ENCODE measurements at places on chromosomes 5 and 9.

DNA sequence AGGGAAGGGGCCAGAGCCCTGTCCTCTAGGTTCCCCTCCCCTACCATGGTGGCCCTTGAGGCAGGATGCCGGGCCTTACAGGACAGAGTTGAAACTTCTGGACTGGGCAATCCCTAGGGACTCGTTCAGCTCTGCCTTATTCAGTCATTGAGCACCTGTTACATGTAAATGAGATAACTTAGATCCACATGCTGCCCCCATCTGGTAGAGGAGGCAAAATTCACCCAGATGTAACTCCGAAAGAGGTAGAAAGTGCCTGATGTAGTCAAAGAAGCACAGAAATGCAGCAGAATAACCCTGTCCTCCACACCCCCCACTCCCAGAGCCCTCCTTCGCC lies 1.5 kb downstream of the GGTA1 start:
- DNase-seq = no peak

DNA sequence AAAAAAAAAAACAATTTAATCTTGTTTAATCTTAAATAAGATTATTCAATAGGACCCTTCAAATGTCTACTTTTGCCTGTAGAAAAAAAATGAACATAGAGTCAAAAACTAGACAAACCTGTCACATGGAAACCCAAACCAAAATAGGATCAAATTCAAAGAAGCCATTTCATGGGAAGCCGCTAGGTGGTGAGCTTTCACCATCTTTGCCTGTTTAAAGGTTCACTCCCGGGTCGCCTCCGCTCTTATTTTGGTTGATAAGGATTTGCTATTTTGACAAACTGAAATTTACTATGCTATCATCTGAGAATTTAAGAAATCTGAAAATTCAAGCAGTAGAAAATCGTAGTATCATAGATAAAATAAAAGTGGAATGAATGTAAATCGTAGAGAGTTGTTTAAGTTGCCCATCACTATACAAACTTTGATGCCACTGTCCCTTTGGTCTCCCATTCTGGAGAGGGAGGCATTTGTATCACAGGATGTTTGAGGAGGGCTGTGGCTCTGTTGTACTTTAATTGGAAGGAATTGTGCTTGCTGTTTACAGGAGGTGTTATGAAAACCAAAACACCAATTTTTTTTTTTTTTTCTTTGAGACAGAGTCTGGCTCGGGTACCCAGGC lies 43.5 kb upstream of the DNAH5 start:
- DNase-seq = no peak

DNA sequence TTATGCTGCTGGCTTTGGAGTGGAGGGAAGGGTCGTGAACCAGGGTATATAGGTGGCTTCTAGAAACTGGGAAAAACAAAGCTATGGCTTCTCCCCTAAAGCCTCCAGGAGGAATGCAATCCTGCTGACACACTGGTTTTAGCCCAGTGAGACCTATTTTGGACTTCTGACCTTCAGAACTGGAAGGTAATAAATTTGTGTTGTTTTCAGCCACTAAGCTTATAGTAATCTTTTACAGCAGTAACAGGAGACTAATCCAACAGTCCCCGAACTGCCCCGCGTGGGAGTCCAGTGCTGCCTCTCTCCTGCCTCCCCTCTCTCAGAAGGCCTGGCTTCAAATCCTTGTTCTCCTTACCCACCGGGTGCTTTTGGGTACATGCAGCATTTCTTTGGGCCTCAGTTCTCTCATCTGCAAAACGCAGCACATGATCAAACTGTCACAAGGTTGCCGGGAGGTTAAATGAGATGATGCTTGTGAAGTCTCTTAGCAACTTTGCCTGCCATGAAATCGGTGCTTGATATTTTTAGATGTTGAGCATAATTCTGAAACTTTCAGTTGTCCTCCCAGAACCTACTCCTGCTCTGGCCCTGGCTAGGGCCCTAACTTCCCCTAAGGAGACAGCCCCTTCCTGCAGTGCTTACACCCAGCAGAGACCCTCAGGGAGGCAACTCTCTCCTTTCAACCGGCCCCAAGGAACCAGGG lies 127.3 kb upstream of the BOD1 start:
- no peak for DNase-seq

GRCh38 chr9:89888677-89889076 lies 283.9 kb downstream of the GADD45G start:
- DNase-seq = no peak

- no peak for DNase-seq
Measured at GRCh38 chr5:44331471-44332050, 57.7 kb downstream of the FGF10 start.

- no peak for DNase-seq
Measured at GRCh38 chr9:134937566-134938345, 20.0 kb upstream of the FCN1 start.

DNA sequence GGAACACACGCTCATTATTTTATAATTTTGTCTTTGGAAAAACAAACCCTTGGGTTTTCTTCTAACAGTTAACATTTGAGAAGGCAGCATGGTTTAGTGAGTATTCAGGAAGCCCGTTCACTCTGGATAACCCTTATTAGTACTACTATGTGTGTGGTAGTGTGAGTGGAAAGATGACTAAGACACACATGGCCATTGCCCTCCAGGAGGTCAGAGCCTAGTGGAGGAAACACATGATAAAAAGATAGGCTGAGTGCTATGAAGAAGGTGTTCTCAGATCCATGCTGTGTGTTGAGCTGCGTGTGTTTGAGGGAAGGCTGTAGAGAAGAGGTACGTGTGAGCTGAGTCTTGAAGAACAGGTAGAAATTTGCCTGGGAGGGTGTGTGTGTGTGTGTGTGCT lies 8.4 kb downstream of the C5orf47 start:
- DNase-seq = no peak

GRCh38 chr9:37929441-37929895 lies 25.5 kb upstream of the SLC25A51 start:
- no peak for DNase-seq

GRCh38 chr5:58314356-58315210 lies 145.3 kb downstream of the PLK2 start:
- DNase-seq = no peak

DNA sequence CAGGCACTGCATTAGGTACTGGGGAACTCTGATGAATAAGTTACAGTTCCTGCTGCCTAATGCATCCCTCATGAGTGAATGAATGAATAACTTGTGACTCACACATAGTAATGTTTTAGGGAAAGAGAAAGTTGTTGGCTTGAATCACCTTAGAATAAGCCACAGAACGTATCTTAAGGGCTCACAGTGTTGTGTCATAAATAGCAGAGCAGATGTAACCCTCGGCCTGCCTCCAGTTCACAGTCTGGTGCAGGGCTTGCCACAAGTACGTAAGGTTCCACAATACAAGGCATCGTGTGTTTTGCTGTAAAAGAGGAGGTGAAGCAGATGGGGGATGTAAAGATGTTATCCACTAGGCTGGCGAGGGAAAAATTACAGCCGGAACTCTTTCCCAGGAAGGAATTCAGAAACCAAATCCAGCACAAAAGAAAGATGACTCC lies 218.7 kb downstream of the TRPM3 start:
- DNase-seq = no peak
